NCI-H460 (cell line): ENCODE measurements at places on chromosomes 7 and 10.
A peak's percentile ranks its signal among the peaks of the same experiment; 100 is the strongest.

DNA sequence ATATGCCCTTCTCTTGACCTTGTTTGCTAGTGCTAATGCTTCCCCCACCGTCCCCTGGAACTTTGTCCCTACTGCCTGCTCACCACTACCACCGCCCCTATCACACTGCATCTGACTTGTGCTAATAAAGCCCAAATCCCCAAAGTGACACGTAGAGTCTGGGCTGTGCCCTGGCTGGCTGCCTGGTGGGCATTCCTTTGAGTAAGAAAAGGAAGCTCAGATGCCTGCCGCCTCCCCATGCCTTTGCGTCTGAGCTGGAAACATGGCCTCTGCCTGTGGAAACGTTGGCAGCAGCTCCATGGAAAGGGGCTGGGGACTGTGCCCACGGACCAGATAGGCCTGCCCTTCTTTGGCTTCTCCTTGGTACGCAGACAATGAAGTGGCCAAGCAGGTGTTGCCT is 138.3 kb downstream of the CYP26A1 start:
- DNase-seq = no peak

DNA sequence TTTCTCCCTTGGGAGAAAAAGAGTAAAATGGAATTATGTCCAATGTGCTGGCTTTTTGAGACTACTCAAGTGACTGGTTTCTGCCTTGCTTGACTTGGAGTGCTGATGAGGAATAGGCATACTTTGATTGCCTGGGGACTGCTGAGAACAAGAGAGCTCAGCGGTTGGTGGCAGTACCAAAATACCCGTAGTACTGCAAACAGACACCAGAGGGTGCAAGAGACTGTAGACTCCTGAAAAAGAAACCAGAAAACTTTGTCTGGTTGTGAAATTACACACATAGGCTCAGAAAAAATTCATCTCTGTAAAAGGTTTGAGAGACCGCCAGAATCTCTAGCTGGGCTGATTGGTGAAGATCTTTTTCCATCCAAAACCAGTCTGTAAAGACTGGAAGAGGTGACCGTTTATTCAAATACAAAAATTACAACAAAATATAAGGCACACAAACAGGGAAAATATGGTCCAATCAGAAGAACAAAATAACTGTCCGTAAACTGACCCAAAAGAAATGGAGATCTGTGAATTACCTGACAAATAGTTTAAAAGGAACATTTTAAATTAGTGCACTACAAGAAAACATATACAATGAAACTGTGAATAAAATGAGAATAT is 18.5 kb downstream of the BICC1 start:
- DNase-seq = peak; percentile 66

DNA sequence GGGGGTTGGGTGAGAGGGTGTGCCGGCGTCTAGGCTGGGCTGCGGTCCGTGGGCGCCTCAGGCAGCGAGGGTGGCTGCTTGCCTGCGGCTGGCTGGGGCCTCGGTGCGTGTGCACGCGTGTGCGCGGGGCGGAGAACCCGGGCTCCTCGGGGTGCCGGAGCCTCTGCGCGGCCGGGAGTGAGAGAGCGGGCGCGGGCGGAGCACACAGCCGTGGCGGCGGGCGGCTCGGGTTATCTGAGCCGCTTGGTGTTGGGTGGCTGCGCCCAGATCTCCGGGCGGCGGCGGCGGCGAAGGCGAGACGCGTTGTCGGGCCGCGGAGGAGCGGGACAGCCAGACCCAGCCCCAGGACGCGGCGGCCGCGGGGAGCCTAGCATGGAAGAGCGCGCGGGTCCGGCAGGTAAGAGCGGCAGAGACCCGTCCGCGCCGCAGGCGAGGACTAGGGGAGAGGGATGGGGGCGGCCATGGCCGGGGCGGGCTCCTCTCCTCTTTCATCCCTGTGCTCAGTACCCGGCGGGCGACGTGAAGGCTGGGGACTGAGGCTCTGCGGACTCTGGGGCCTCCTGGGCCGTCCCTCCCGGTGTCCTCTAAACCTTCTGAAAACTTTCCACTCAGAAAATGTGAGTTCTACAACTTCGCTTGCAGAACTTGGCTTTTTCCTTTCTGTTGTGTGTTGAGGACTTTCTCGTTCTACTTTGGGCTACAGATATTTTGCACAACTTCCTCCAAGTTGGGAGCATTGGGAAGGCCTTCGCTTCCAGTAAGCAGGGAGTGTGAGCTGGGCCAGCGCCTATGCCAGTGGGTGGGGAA is 9.8 kb upstream of the PAX2 start:
- DNase-seq = no peak

DNA sequence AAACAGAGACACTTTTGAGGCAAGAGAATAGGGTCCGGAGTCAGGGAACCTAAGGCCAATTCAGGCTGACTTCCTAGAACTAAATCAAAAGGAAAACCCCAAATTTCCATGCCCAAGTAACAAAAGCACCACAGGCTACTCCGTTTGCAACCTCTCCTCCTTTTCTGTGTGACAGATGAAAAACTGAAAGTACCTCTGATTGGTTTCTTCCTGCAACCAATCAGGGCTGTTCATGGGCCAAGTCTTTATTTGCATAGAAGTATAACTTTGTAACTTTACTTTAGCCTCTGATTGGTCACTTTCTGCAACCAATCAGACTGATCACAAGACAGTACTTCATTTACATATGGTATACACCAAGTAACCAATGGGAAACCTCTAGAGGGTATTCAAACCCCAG is 239.9 kb upstream of the KCND2 start:
- peak; percentile 19 for DNase-seq
